Activated CD4-positive, alpha-beta T cell treated with anti-CD3 and anti-CD28 coated beads for 1 hour (primary cell): ENCODE measurements at places on chromosomes 11 and 22.

GRCh38 chr11:19419021-19419750, 178.4 kb upstream of the E2F8 start:
- DNase-seq: no peak

- no peak for DNase-seq
Observed at GRCh38 chr22:19064354-19065054, 57.7 kb downstream of the DGCR2 start.

- DNase-seq: no peak
Observed at GRCh38 chr11:86118253-86118652, 49.4 kb upstream of the PICALM start.

DNA sequence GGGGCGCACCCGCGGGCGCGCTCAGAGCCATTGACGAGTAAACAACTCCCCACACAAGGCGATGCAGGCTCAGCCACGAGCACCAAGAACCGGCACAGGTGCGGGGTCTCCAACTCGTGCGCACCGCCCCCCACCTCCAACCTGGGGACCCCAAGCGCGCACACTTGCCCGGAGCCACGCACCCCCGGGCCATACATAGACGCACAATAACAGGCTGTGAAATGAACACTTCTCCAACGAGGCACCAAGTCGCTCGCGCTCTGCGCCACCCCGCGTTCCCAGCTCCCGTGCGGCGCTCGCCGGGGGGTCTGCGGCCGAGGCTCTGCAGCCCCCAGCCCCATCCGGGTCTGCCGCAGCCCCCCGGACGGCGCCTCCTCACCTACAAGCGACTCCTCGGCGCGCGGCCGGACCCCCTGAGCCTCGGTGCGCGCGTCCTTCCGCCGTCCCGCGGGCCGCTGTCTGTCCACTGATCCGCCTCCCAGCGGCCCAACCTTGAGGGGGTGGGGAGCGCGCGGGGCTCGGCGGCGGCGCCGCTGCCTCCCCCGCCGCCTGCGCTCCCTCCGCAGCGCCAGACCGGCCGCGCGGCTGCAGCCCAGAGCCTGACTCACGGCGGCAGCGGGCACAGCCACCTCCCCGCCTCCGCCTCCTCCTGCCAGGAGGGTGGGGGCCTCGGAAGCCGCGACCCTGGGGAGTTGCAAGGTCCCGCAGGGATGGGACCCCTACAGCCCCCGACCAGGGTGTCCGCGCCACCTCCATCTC, 1.6 kb downstream of the IFITM10 start:
- DNase-seq: no peak

DNA sequence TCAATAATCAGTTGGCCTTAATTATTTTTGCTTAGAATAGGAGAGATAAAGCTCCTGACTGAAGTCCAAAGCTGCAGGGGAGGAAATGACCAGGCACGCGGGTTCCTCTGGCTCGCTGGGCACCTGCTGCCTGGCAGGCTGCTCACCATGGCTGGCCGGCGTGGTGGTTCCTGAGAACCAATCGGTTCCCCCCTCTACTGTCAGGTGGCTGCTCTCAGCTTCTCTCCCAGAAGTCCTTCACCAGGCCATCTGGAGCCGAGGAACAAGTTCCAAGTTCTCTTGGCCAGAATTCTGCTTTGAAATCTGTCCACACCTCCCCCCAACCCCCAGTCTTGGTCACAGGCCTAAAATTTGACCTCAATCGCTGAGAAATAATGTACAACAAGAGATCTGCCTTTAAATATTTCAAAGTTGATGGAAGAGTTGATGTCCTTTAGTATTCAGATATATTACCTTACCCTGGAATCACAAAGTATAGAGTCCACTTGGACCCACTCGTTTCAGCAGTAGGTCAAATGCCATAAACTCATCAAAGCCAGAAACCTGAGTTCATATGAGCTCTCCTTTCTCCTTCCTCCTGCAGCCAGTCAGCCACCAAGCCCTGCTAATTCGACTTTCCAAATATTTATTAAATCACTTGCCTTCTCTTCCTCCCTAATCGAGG, 25.2 kb downstream of the EXPH5 start:
- no peak for DNase-seq

DNA sequence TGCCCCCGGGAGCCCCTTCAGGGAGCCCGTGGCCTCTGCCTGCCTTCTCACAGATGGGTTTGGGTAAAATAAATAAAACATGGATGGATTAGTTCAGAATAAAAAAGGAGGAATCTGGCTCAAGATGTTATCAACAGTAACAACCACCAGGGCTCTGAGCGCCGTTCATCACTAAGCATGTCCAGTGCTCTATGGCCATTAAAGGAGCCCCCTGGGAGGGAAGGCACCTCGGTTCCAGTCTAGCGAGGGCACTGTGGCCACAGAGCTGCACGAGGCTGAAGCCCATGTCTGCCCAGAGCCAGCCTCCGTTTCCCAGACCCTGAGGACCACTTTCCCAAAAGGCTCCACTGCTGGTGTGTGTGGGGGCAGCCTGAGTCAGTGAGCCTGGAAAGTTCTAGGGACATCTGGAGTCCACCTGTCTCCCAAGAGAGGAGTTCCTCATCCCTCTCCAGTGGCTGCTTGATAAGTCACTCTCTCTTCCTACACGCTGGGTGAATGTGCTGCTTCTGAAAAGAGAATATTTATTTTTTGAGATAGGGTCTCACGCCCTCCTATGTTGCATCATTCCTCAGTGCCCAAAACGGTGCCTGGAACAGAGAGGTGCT, 614.6 kb downstream of the TBC1D22A start:
- no peak for DNase-seq

DNA sequence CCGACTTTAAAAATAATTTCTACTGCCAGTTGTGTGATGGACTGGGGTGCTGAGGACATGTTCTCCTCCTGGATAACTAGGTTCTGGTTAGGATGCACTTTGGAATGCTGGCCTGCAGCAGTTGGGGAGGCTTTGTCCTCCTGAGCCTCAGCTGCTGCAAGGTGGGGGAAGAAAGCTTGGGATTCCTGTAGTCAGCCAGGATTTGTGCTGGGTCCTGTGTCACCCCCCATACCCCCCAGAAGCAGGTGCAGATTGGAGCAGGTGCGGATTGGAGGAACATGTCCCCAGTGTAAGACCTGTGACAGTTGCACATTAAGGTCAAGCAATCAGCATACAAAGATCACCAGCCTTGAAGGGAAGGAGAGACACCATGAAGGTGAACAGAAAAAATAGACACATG, 51.1 kb downstream of the MED15 start:
- no peak for DNase-seq

DNA sequence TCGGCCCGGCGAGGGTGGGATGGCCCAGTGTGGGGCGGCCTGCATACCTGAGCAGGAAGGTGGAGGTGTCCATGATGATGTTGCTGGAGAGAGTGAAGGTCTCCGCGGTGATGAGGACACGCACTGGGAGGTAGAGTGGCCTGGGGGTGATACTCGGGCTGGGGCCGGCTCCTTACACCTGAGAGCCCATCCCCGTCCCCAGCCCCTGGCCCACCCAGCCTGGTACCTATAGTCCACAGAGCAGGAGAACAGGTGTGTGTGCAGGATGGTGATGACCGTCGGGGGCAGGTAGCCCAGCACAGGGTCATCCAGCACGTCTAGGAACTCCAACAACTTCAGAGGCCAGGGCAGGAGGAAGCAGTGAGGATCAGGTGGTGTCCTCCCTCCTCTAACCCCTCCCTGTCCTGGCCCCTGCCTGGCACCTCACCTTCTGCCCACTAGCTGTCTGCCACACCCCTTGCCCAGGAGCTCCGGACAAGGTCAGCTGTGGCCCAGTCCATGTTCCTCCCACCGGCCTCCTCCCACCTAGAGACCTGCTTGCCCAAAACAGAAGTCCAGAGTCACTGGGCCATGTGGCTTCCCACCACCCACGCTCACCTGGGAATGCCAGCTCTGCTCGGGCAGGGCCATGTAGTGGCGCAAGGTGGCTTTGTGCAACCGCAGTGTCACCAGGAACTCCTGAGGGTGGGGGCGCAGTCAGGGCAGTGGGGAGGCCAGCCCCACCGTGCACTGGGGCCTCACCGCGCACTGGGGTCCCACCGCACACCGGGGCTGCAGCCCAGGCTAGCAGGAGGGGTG, 11.3 kb downstream of the ATG2A start:
- no peak for DNase-seq

GRCh38 chr11:73340164-73340563, 32.1 kb downstream of the ARHGEF17 start:
- DNase-seq: no peak

GRCh38 chr11:114956566-114956965, 278.2 kb downstream of the NXPE2 start:
- DNase-seq: no peak

GRCh38 chr22:46604306-46604690, 15.9 kb upstream of the GRAMD4 start:
- DNase-seq: no peak

DNA sequence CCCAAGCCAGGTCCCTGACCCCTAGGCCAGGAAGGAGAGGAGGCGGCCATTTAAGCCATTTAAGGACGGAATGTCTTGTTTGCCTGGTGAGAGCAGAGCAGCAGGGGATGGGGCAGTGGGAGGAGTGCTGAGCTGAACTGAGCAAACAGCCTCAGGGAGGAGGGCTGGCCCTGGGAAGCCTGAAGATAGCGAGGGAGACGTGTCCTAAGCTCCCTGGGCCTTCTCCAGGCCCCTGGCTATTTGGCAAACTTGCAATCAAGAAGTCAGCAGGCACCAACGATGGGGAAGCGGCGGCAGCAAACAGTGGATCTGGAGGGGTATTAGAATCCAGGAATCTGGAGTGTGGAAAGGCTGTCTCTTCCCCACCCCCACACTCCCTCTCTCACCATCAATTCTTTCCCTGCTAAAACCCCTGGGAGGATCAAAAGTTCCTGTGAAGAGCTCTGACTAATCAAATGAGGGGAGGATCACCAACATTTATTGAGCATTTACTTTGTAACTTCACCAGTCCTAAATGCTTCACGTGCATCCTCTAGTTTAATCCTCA, 8.8 kb downstream of the BCL9L start:
- no peak for DNase-seq

DNA sequence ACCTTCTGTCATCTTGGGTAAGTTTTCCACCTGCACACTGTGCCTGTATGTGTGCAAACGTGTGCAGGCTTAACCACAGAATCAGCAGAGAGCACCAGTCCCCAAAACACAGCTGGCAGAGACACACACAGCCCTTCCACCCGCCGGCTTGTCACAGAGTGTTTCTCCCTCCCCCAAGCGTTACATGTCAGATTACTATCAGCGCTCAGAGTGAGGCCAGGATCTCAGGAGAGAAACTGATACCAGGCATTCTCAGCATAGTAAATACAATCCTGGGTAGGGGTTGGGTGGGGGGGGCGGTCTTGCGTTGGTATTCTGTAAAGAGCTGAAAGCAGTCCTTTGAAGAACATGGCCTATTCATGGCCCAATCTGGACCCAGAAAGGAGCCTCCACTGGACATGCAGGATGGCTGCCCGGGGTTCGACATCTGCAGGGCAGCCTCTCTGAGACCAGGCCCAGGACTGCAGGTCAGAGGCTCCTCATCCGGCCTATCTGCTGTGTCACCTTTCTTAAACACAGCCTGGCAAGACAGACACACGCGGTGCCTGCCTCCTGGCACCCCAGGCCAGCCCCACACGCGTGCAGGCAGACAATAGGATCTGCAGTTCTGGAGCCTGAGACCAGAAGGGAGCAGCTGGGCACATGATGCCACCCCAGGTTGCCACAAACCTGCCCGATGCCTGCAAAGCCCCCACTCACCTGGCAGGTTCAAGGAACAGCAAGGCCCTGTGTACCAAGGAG, 1.7 kb downstream of the OSBPL5 start:
- DNase-seq: no peak

GRCh38 chr11:5596607-5597201, at the start of gene TRIM6:
Gene TRIM6, plus strand, starts transcription at chr11:5596637. Its CDS starts 261 bp downstream, at chr11:5596898.
- no peak for DNase-seq

DNA sequence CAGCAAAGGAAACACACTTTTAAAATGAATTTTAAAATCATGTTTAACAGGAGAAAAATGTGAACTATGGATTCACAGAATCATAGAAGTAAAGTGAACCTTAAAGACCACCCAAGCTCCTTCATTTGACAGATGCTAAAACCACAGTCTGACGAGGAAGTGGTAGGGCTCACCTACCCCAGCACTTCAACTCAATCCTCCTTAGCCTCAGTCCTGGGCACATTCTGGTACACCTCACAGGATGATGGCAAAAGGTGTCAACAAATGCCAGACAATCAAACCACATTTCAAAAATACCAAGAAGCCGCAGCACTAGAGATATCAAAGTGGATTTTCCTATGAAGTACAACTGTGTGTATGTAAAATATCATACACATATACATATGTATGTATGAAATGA, 43.1 kb downstream of the PITPNB start:
- DNase-seq: no peak

GRCh38 chr11:107250017-107250416, 207.6 kb downstream of the CWF19L2 start:
- no peak for DNase-seq

- no peak for DNase-seq
Observed at GRCh38 chr22:23067691-23068090, 2.6 kb upstream of the GNAZ start.

GRCh38 chr22:46086577-46087335, 63.6 kb upstream of the PPARA start:
- DNase-seq: no peak

DNA sequence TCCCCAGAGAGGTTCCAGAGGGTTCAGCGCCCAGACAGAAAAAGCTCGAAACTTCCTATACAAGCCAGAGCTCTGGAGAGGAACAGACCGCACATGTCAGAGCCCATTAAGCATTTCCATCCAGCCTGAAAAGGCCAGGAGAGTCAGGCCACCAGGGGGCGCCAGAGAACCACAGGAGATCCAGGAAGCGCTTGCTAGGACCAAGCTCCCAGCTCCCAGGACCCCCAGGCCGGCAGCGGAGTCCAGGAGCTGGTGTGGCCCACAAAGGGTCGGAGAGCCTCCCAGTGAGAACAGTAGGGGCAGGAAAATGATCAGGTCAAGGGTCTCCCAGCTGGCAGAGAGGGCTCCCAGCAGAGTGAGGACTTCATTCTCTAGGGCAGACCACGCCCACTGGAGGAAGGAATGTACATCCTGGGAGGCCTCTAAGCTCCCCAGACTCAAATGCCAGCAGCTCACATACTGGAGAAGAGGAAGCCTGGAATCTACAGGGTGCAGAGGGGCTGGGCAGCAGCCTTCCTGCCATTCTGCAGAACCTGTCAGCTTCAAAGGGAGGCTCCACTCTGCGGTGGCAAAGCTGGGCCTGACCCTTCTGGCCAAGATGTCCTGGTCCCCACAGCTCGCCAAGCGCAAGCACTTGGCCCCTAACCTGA, 2.1 kb upstream of the MEI1 start:
- peak; percentile 85 for DNase-seq

- DNase-seq: peak; percentile 13
Observed at GRCh38 chr11:32090545-32091370, at the start of gene RCN1. Gene RCN1, plus strand, starts transcription at chr11:32091074. Its CDS starts 123 bp downstream, at chr11:32091197.

GRCh38 chr11:8564526-8564925, 29.5 kb downstream of the STK33 start:
- DNase-seq: no peak

- DNase-seq: no peak
Observed at GRCh38 chr11:94017446-94017845, 3.7 kb upstream of the HEPHL1 start.
